PC-9 (cell line): ENCODE measurements at places on chromosomes 6 and 20. TPM values are rescaled to one million over a fixed set of nuclear protein-coding genes. Genes with fewer than 3 reads are reported as not detected.

The ULBP1 gene
- 2.8 and 3.3 TPM in 2 replicates for total RNA-seq

- H3K27ac ChIP-seq, result peak overlapping the region; percentile 91
- H3K27me3 ChIP-seq, result no peaks in the 10 kb centered on the region
- peak; percentile 97 for DNase-seq
- peak overlapping the region; percentile 15; the same call in 1 of the 2 replicates for H3K4me3 ChIP-seq
Measured at GRCh38 chr20:2314759-2315439, 19.1 kb downstream of the TGM3 start.

- H3K4me3 ChIP-seq, result no peak overlapping the region
- H3K27ac ChIP-seq, result no peak overlapping the region
- H3K4me1 ChIP-seq, result no peaks in the 10 kb centered on the region
- H3K36me3 ChIP-seq, result no peaks in the 10 kb centered on the region
Measured at GRCh38 chr6:66940003-66940402, 1233.0 kb upstream of the EYS start.

DNA sequence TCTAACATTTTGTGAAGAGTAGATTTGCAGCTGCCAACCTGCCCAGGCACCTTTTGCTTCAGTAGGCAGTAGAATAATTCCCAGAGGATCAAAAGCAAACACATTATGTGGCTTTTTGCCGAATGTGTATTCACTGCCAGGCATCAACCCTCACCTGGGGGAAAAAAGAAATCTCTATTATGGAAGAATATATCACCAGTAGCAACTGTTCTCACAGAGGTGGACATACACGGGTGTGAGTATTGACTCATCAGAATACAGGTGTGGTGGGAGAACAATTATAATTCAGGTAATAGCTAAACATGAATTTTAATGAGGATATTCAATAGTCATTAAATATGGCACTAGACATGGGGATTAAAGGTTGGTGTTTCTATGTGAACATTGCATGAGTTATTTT lies 910.7 kb downstream of the TFAP2A start:
- no peak overlapping the region for H3K4me3 ChIP-seq
- H3K36me3 ChIP-seq, result no peaks in the 10 kb centered on the region
- H3K27me3 ChIP-seq, result no peaks in the 10 kb centered on the region
- 0 out of 2 replicates have a peak overlapping the region, but pooled peaks have one; percentile 37 for H3K27ac ChIP-seq
- no peaks in the 10 kb centered on the region; the same call in 1 of the 2 replicates for H3K4me1 ChIP-seq

- no peaks in the 10 kb centered on the region for H3K27me3 ChIP-seq
- H3K27ac ChIP-seq, result peak overlapping the region; percentile 75
- no peaks in the 10 kb centered on the region for H3K36me3 ChIP-seq
- no peak overlapping the region for H3K4me3 ChIP-seq
- no peak for DNase-seq
- H3K4me1 ChIP-seq, result peaks cover 33% of the 10 kb centered on the region
Measured at GRCh38 chr6:108946695-108947094, 98.5 kb downstream of the ARMC2 start.

DNA sequence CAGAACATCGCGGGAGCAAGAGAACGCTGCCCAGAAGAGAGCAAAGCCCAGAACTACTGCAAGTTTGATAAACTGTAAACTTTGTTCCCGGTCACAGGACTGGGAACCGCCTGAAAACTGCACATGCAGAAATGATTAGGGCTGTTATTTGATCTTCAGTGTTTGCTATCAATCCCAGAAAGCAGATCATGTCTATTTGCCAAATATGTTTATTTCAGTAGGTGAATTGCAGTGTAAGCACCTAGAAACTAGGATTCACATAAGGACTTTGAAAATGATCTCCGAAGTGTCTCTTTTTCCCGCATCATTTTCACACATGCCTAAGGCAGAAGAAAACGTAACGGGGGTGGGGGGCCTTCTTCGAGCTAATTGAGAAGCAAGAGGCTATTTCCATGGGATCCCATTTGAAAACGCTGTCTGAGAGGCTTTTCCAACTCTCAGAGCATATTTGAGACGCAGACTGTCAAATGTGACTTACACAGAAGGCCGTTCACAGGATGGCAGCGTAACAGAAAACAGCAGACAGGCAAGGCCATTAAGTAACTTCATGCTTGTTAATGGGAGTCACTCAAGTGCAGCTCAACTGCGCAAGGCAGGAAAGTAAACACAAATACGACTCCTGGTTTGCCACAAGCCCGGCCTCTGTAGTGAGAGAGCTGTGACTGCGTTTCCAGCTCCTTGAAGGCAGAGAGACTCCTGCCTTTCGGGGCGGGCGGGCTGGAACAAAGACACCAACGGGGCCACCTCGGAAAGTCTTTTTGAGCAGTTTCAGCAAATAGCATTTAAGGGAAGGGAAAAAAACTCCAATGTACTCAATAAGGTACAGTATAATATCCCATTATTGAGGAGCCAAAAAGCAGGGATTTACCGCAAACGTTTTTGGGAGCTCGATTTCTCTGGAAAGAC lies 144.7 kb upstream of the ZNF217 start:
- no peaks in the 10 kb centered on the region for H3K27me3 ChIP-seq
- peak; percentile 85 for DNase-seq
- H3K27ac ChIP-seq, result peak overlapping the region; percentile 98
- H3K4me1 ChIP-seq, result peaks cover 89% of the 10 kb centered on the region
- H3K4me3 ChIP-seq, result peak overlapping the region; percentile 62
- H3K36me3 ChIP-seq, result no peaks in the 10 kb centered on the region

- no peak overlapping the region for H3K4me3 ChIP-seq
- H3K4me1 ChIP-seq, result no peaks in the 10 kb centered on the region
- H3K36me3 ChIP-seq, result peaks cover 38% of the 10 kb centered on the region; the same call in 1 of the 2 replicates
- no peaks in the 10 kb centered on the region for H3K27me3 ChIP-seq
- DNase-seq, result no peak
Measured at GRCh38 chr6:12022481-12022880, 10.4 kb downstream of the HIVEP1 start.

The CRYBG1 gene
- 42.7 and 49.3 TPM in 2 replicates for total RNA-seq

DNA sequence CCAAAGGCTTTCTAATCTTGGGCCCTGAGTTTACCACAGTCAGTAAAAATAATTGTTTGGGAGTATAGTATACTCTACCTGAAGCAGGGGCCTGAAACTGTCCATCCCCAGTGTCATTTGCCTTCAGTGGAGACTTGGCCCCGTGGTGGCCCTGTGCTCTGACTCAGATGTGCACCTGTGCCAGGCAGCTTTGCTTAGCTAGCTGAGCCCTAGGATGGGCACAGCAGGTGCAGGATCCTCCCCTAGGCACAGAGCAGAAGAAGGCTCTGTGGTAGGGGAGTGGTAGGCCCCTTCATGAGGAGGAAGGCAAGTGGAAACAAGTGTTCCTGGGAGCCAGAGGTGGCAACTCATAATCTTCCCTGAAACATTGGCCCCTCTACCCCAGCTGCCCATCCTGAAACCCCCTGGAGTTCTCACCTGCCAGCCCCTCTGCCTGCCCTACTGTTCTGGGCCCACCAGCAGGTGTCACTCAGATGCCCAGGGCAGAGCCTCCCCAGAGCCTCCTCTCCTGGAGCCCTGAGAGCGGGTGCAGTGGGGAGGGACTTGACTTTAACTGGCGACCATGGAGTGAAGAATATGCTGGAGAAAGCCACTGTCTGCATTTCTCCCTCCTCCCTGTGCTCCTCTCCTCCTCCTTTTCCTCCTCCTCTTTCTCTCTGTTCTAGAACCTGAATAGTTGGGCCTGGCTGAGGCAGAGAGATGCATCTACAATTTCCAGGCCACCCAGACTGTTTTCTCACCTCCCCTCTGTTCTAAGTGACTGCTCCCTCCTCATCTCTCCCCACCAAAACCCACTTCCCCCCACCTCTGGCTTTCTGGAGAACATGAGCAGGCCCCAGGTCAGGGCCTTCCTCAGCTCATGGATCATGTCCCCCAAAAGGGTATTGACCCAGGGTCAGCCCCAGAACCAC lies 2.9 kb downstream of the CPNE5 start:
- DNase-seq, result no peak
- no peak overlapping the region for H3K4me3 ChIP-seq
- no peak overlapping the region for H3K27ac ChIP-seq
- H3K36me3 ChIP-seq, result no peaks in the 10 kb centered on the region
- H3K4me1 ChIP-seq, result no peaks in the 10 kb centered on the region
- H3K27me3 ChIP-seq, result peaks cover 14% of the 10 kb centered on the region

DNA sequence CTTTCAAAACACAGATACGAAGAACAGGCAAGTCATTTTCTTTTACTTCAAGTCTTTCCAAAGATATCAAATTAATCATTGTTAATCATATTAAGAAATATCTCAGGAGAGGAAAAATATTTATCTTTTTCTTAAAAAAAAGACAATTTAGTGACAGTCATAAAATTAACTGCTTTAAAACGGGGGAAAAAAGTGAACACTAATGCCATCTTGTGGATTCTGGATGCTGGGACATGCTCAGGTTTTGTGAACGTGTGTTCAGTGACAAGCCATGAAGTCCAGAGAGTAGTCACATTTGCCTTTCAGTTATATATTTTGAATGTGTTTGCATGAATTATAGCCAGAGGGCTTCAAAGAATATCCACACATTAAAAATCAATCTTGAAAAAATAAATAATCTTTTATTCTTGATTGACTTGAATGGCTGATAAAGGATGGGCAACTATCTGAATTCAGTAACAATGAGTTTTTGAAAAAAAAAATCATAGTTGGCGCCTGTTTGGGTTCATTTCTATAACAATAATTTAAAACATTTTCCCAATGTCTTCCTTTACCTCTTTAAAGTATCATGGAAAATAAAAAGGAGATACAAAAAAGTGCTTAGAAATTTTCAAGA lies 74.7 kb upstream of the NOX3 start:
- no peak overlapping the region for H3K4me3 ChIP-seq
- H3K27me3 ChIP-seq, result no peaks in the 10 kb centered on the region
- no peak overlapping the region for H3K27ac ChIP-seq
- no peaks in the 10 kb centered on the region for H3K36me3 ChIP-seq
